Stimulated activated CD4-positive, alpha-beta T cell treated with anti-CD3 and anti-CD28 coated beads, Interleukin-12 subunit alpha, Interleukin-12 subunit beta, amount 100 ng/mL, for 4 hours (primary cell): ENCODE measurements at places on chromosomes 11 and 22.

GRCh38 chr11:43880640-43881159 lies at the start of gene ALKBH3:
Gene ALKBH3, plus strand, starts transcription at chr11:43880831. Its CDS starts 1,822 bp downstream, at chr11:43882653.
- peak; percentile 86 for DNase-seq

DNA sequence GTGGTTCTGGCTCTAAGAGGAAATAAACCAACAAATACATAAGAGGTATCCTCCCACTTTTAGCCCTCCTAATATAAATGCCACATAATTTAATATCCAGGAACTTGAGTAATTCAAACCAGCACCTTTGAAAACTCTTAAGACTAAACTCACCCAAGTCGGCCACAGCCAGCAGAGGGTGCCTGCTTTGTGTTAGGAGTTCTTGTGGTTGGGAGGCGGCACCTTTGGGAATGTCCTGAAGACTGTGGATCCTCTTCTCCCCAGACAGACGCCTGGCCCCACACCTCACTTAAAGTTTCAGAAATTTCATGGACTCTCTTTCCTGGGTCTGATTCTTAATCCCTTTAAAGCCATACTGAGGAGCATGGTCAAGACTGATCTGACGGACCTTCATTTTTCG lies 169.0 kb downstream of the TBC1D22A start:
- no peak for DNase-seq

DNA sequence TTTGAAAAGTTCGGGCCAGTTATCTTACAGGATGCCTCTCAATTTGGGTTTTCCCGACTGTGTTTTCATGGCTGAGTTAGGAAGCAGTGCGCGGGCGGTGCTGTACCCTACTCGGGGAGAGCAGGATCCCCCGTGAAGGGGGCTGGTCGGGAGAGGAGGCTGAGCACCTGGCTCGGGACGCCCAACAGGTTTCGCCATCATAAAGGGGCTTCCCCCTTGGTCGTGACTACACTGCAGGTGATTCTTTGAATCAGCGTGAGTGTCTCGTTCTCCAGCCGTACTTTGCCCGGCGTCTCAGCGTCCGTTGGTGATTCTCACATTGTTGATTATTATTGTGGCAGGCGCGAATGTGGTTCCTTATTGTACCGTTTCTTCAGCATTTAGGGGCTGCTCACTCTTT lies 46.6 kb downstream of the ST14 start:
- DNase-seq, result no peak

- DNase-seq, result no peak
Measured at GRCh38 chr11:118897721-118898310, 14.1 kb downstream of the CXCR5 start.

DNA sequence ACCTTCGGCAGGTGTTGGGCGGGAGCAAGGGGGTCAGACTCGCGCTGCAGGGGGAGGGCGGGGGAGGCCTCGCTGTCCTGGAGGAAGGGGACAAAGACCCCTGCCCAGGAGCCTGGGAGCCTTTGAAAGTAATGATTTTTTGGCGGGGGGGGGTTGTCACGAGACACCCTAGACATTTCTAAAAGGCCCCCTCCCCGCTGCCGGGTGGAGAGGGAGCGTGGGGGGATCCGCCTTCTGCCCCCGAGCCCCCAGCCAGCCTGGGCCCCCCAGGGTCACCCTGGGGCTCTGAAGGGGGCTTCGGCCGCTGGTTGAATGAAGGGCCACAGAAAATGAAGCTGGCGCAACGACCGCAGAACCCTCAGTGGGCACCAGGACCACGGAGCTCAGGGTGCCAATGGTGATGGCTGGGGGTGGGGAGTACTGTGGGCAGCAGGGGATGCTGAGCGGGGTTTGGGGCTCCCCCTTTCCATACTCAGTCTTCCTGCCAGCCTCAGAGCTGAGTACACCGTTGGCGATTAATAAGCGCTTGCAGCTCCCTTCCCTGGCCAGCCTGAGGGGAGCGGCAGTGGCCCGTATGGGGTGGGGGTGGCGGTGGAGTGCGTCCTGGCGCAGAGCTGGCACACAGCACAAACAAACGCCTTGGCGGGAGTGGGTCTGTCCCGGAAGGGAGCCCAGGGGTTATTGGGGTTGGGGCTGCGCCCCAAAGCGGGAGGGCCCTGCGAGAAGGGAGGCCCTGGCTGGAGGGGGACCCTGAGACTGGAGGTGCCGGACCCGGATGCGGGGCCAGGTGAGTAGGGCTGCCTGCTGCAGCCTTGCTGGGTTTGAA lies 1.2 kb upstream of the DUSP8 start:
- DNase-seq, result peak; percentile 17

DNA sequence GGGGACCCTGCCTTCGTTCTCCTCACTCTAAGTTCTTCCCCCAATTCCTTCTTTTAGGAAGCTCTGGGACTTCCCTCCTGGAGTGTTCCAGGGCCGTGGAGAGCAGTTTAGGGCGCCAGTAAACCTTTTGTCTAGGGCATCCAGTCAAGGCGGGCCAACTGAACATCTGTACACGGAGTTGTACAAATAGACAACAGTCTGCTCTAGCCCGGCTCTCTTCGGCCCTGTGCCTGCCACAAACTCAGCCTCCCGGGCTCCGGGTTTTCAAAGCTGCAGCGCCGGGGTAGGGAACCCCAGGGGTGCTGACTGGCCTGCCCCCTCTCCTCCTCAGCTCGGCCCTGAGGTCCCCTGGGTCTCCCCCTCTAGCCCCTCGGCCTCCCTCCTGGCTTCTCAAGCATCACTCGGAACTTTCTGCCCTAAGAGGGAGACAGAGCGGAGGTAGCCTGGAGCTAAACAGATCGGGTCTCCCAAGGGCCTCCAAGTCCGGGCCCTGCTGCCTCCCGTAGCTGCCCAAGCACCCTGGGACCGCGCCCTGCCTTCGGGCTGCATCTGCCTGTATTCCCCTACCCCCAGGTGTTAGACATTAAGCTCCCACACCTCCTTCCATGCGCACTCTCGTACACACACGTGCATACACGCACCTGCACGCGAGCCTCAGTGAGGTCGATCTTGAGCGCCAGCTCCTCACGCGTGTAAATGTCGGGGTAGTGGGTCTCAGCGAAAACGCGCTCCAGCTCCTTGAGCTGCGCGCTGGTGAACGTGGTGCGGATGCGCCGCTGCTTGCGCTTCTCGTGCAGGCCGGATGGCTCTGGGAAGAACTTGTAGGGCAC lies 3.3 kb downstream of the PHOX2A start:
- no peak for DNase-seq

GRCh38 chr11:128841461-128842072 lies 25.5 kb downstream of the KCNJ1 start:
- DNase-seq, result no peak
